ENCODE measurements at places on chromosomes 11 and 22.

DNA sequence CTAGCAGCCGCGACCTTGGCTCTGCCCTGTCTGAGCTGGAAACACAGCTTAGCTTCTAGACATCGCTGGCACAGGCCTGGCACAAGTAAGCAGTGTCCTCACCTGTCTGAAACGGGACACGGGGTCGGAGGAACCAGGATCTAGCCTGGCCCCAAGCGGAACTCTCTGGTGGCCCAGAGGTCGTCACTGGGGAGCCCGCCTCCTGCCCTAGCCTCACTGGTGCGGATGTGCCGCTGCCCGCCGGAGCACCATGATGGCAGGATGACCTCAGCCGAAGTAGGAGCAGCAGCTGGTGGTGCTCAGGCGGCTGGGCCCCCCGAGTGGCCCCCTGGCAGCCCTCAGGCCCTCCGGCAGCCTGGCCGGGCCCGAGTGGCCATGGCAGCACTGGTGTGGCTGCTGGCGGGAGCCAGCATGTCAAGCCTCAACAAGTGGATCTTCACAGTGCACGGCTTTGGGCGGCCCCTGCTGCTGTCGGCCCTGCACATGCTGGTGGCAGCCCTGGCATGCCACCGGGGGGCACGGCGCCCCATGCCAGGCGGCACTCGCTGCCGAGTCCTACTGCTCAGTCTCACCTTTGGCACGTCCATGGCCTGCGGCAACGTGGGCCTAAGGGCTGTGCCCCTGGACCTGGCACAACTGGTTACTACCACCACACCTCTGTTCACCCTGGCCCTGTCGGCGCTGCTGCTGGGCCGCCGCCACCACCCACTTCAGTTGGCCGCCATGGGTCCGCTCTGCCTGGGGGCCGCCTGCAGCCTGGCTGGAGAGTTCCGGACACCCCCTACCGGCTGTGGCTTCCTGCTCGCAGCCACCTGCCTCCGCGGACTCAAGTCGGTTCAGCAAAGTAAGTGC lies 871 bp downstream of the SLC35E4 start:
- DNase-seq = no peak

- no peak for DNase-seq
Measured at GRCh38 chr11:34758262-34758661, 137.4 kb downstream of the EHF start.

DNA sequence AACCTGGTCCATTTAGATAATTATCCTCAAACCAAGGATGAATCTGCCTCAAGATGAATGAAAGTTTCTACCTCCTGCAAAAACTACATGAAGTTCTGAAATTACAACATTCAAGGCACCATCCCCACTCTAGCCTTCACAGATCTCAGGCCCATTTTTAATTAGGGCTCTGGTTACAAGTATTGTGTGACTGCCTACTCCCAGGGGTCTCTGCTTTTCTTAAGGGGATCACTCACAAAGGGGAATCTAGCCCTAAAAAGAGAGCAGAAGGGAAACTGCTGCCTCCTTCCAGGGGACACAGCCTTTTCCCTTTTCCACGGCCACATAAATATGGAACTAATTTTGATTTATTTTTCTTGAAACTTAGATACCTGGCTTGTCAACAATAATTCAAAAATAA lies 17.4 kb upstream of the TMEM135 start:
- DNase-seq = no peak

DNA sequence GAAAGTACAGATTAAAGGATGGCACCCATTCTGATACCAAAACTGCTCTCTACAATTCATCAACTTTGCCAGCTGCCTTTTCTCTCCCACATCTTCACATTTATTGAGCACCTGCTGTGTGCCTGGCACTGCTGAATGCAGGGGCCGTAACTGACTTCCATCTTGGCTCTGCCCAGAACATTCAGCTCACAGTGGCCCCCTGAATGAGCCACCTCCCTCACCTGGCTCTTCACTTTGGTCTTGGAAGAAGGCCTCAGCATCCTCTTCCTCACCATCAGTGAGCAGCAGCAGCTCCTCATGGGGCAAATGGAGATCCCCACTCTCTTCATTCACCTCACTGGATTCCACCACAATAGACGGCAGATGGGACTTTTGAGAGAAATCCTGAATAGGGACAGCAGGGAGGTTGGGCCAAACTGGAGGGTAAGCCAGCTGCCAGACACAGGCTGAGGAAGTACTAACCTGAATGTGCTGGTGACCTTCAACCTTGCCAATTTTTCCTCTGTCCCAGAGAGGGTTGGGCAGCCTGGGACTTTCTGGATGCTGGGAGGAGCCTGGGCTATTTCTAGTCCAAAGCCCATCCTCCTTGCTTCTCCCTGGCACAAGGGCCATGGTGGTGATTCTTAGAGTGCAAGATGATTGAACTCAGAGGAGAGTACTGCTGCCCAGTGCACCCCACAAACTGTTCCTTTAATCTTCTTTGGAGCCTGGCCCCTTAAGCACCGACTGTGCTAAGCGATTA lies 1.9 kb upstream of the UQCC3 start:
- no peak for DNase-seq

DNA sequence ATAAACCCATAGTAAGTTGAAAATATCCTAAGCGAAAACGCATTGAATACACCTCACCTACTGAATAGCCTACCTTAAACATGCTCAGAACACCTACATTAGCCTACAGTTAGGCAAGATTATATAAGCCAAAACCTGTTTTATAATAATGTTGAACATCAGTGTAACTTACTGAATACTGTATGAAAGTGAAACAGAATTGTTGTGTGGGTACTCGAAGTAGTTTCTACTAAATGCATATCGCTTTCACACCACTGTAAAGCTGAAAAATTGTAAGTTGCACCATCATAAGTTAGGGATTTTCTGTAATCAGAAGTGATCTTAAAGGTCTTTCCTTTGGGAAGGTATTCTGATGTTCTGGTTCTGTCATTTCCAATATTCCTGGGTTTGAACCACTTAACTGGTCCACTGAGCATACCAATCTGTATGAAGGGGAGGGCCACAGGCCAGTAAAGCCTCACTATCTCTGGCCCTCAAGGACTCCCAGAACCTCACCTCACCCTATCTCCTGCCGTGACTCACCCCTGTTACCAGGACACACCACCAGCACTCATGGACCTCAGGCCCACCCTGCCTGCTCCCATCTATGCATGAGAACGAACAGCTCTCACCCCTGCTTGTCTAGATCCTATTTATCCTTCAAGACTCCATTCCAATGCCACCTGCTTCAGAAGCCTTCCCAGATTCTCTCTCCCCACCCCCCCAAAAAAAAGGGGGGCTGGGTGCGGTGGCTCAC lies 70.0 kb downstream of the NAT10 start:
- DNase-seq = no peak

- no peak for DNase-seq
Measured at GRCh38 chr11:33703788-33704187, 3.2 kb upstream of the C11orf91 start.

- no peak for DNase-seq
Measured at GRCh38 chr22:28761449-28761755, 11.1 kb upstream of the CCDC117 start.

GRCh38 chr11:118957968-118958367 lies 1.9 kb downstream of the UPK2 start:
- no peak for DNase-seq

GRCh38 chr11:86760577-86760976 lies 39.8 kb upstream of the PRSS23 start:
- DNase-seq = no peak

- peak; percentile 31 for DNase-seq
Measured at GRCh38 chr22:40247976-40248375, 70.3 kb downstream of the TNRC6B start.

DNA sequence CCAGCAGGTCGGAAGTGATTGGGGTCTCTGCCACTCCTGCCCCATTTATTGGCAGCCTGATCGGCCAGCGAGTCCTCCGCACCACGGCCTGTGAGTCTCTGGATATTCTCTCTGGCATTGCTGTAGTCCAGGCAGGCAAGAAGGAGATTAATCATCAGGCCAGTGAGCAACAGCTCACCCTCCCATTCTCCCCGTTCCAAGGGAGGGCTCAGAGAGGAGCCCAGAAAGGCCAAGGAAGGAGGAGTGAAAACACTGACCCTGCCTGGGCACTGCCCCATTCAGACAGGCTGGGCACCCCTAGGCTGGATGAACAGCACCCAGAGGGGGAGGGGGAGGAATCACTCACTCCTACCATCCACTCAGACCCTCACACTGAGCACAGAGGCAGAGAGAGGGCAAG lies 3.1 kb downstream of the SAA2 start:
- DNase-seq = no peak

DNA sequence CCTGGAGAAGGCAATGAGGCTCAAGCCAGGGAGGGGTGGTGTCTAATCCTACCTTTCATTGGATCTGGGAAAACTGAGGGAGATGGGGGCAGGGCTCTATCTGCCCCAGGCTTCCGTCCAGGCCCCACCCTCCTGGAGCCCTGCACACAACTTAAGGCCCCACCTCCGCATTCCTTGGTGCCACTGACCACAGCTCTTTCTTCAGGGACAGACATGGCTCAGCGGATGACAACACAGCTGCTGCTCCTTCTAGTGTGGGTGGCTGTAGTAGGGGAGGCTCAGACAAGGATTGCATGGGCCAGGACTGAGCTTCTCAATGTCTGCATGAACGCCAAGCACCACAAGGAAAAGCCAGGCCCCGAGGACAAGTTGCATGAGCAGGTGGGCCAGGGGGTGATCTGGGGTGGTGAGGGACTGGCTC lies at the start of gene FOLR1:
Gene FOLR1 (plus strand): TSS at position 180 of the 421 bp plus-strand sequence. CDS start 34 bp downstream, at position 214.
- no peak for DNase-seq

DNA sequence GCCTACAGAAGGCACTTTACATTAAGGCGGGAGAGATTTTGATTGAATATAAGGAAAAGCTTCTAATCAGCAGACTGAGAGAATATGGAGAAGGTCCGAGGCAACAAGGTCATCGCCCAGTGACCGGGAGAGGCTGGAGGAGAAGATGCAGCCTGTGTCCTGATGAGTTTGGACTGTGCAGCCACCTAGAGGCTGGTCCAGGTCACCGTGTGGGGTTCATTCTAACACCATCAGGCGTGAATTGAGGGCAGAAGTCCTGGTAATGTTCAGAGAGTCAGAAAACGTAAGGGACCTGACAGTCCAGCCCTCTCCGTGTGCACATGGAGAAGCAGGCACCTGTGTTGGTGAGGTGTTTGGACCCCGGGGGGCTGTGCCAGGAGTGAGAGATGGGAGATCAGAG lies 102.7 kb downstream of the FEZ1 start:
- no peak for DNase-seq

DNA sequence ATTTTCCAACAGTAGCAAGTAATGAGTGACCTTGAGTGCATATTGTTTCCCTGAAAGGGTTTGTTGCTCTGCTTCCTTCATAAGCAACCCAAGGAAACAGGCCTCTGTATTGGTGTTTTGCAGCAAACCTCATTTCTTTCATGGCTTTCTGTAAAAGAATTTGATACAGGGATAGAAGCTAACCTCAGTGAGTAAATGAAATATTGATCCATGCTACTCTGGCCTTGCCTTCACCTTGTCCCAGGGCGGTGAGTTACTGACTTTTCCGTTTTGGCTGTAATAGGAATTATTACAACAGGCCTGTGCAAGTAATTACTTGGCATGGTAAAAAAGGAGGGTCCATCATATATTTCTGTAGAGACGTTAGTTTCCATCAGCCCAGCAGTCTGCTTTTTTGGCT lies 130.9 kb upstream of the MPPED2 start:
- no peak for DNase-seq

GRCh38 chr22:30488121-30488520 lies 16.3 kb upstream of the SEC14L3 start:
- DNase-seq = no peak

DNA sequence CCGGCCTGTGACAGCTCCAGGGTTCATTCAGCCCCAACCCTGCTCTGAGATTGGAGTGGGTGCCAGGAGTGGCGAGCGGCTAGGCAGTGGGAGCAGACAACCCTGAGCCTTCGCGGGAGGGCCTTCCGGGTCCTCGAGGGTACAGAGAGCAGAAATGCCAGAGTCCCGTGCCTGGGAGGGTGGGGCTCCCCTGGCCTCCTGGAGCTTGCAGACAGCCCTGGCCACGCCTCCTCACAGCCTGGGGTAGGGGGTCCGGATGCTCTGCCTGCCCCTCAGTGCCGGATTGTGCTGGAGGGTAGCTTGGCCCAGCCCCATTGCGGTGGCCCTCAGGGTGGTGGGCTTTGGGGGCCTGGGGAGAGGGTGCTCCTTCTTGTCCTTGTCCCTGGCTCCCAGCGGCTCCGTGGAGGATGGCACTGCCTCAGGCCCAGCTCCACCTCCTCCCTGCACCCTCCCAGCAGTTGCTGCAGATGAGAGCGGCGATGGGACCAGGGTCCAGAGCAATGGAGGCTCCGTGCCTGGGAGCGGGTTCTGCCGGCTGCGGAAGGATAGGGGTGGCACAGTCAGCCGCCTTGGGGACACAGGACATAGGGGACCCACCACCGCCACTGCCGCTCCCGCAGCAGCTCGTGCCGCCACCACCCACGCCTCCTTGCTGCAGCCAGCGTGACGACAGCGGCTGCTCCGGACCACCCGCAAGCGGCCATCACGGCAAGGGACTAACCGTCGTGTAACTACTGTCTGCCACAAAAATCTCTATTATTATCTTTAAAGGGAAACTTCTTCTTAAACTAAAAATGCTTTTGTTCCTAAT lies 34.9 kb upstream of the OR10G7 start:
- no peak for DNase-seq

Measured in stimulated activated CD8-positive, alpha-beta memory T cell treated with anti-CD3 and anti-CD28 coated beads, Interleukin-2, amount 100 ng/mL, for 1 hour (primary cell).